ENCODE measurements at places on chromosomes 4 and X.

GRCh38 chr4:53541577-53542206, 49.6 kb downstream of the LNX1 start:
- DNase-seq = no peak

DNA sequence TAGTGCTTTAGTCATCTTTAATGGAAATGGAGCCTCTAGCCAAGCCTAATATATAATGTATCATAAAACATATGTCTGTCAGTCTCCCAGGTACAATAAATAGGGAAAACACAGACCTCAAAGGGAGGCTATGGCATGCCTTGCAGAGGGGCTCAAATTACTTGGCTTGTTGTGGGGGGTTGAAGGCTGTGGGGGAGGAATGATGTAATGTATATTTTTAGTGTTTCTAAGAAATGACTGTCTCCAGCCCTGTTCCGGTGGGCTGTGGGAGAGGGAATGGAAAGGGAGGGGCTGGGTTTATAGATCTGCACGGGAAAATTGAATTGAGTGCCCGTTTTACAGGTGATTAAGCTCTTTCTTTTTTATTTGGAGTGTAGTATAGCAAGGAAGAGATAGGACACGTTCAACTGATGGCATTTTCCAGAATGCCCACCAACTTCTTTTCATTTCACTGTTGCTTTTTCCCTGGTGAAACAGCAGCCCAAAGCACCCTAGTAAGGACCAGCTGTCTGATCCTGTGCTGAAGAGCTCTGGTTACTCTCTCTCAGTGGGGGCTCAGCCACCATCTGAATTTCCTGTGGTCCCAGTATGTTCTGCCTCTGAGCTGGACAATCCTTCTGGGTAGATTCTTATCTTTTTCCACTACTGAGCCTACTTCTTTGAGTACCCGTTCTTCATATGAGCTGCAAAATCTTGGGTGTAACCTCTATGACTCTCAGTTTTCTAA, 220.7 kb upstream of the CASK start:
- no peak for DNase-seq

DNA sequence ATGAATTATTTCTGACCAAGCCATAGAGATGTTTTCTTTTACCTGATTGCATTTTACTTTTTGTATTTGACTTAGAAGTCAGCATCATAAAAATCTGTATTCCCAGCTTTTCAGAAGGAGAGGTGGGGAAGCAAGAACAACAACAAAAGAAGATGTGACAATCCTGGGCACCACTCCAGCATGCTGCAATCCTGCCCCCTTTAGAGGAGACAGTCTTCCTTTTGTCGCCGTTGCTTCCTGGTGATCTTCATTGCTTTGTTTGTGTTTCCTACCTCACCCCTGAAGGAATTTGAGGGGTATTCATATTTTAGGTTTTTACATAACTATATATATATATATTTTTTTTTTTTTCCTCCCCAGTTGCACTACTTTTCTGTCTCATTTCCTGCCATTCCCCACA, 3.7 kb downstream of the QRFPR start:
- no peak for DNase-seq

GRCh38 chrX:154738011-154738738, 12.7 kb downstream of the GAB3 start:
- no peak for DNase-seq

GRCh38 chr4:139863531-139863930, 197.9 kb downstream of the MGST2 start:
- no peak for DNase-seq

All from NCI-H1930 (cell line).